Heart left ventricle (tissue), 16 donors: ENCODE measurements at places on chromosomes 7 and 10. TPM values are rescaled to one million over a fixed set of nuclear protein-coding genes. Genes with fewer than 3 reads are reported as not detected.

- H3K36me3 ChIP-seq, result no peaks in the 10 kb centered on the region
- peak overlapping the region; percentile 74 for H3K4me3 ChIP-seq
- peak; percentile 76 for DNase-seq
Measured at GRCh38 chr7:132575419-132575981, 770 bp downstream of the PLXNA4 start.

GRCh38 chr7:96211954-96212353 is 109.9 kb downstream of the SLC25A13 start:
- H3K36me3 ChIP-seq, result peaks cover 18% of the 10 kb centered on the region
- no peak overlapping the region for H3K27ac ChIP-seq
- peaks cover 2% of the 10 kb centered on the region for H3K4me1 ChIP-seq
- H3K27me3 ChIP-seq, result no peaks in the 10 kb centered on the region
- H3K4me3 ChIP-seq, result no peak overlapping the region

- no peak for DNase-seq
- H3K4me1 ChIP-seq, result no peaks in the 10 kb centered on the region
- H3K27ac ChIP-seq, result no peak overlapping the region
- no peaks in the 10 kb centered on the region for H3K36me3 ChIP-seq
- no peak overlapping the region for H3K4me3 ChIP-seq
Measured at GRCh38 chr10:61888744-61889143, 12.8 kb upstream of the ARID5B start.

DNA sequence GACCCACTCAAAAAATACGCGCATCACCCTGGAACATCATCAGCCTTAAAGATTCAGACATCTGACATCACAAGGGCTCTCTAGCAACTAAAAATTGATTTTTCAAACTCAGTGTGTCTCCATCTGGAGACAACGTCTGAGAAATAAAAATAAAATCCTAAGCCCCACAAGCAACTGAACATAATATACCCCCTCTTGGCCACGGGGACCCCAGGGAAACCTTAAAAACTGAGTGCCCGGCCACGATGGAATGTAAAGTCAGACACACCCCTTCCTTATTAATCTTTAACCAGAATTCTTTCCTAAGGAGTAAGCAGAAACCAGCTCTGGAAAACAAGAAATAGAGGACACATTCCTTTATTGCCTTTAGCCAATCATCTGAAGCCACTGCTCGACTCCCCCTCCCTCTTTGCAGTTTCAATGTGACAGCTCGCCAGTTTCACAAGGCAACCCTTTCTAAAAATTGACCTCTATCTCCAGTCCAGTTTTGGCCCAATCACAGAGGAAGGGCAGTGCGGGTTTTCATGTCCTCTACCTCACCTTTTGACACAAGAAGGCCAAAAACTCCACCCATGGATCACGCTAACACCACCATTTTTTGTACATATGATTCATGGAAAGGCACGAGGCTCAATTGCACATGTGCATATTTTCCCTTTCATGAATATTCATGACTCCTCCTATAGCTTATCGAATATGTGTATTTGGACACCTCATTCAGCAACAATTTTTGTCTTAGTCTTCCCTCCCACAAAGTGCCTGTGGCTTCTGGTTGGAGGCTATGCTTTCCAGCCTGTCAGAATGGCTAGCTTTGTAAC is 24.2 kb downstream of the IFIT3 start:
- H3K27ac ChIP-seq, result peak overlapping the region; percentile 79
- H3K27me3 ChIP-seq, result no peaks in the 10 kb centered on the region
- peak; percentile 51 for DNase-seq
- peaks cover 51% of the 10 kb centered on the region for H3K4me1 ChIP-seq
- H3K36me3 ChIP-seq, result no peaks in the 10 kb centered on the region

- H3K36me3 ChIP-seq, result no peaks in the 10 kb centered on the region
- DNase-seq, result no peak
- no peaks in the 10 kb centered on the region for H3K27me3 ChIP-seq
- no peak overlapping the region for H3K4me3 ChIP-seq
Measured at GRCh38 chr7:12249706-12250105, 38.6 kb downstream of the TMEM106B start.

DNA sequence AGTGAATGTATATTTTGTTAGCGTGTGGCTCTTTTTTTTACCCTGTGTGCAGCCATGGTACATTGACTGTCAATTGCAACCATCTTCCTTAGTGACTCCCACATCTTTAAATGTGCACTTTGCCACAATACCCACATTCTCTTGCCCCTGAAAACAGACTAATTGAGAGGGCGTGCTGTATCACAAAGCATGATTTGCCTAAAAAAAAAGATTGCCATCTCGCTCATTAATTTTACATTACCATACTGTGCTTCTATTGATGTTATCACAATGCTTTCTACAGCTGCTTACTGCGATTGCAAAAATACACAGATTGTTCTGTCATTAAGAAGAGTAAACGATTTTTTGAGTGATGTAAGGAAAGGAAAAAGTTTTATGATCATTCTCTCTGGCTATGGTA is 613.1 kb upstream of the NRP1 start:
- no peaks in the 10 kb centered on the region for H3K27me3 ChIP-seq
- no peak for DNase-seq
- H3K4me3 ChIP-seq, result no peak overlapping the region

GRCh38 chr7:11831736-11832495 is at the start of gene THSD7A:
Gene THSD7A (minus strand): TSS chr7:11832198. CDS start chr7:11831946, 252 bp downstream.
- H3K4me3 ChIP-seq, result peak within 1 kb of the TSS; percentile 65
- no peaks in the 10 kb centered on the region for H3K36me3 ChIP-seq
- H3K27ac ChIP-seq, result peak within 1 kb of the TSS; percentile 38
- H3K27me3 ChIP-seq, result no peaks in the 10 kb centered on the region

The FBXO24 gene
- polyA plus RNA-seq, result 0.14 TPM
